ENCODE measurements at places on chromosomes 16 and 17.

DNA sequence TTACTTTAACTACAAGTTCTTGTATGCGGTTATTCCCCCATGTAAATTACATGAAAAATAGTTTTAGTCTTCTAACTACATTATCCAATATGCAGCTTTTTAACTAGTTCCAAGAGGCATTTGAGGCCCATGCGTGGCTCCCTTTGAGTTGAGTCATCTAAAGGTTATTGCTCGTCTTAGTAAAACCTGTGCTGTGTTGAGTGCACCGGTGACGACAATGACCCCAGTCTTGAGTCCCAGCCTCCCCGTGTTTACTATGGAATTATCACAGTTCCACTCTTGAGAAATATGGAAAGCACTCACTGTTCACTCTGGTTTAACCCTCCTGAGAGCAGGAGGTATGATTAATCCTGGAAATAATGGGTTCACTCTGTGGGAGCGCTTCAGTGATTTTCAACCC lies 119.2 kb downstream of the PITPNC1 start:
- no peak for DNase-seq

- DNase-seq: no peak
Measured at GRCh38 chr17:1588821-1589585, 26.4 kb upstream of the PITPNA start.

- DNase-seq: no peak
Measured at GRCh38 chr16:54633943-54634362, 296.7 kb upstream of the IRX5 start.

- no peak for DNase-seq
Measured at GRCh38 chr17:16986391-16986790, 14.5 kb upstream of the TNFRSF13B start.

GRCh38 chr17:49431743-49432142 lies 17.1 kb upstream of the PHB1 start:
- DNase-seq: no peak
